ENCODE measurements at places on chromosomes 7 and 10.
A peak's percentile ranks its signal among the peaks of the same experiment; 100 is the strongest.

DNA sequence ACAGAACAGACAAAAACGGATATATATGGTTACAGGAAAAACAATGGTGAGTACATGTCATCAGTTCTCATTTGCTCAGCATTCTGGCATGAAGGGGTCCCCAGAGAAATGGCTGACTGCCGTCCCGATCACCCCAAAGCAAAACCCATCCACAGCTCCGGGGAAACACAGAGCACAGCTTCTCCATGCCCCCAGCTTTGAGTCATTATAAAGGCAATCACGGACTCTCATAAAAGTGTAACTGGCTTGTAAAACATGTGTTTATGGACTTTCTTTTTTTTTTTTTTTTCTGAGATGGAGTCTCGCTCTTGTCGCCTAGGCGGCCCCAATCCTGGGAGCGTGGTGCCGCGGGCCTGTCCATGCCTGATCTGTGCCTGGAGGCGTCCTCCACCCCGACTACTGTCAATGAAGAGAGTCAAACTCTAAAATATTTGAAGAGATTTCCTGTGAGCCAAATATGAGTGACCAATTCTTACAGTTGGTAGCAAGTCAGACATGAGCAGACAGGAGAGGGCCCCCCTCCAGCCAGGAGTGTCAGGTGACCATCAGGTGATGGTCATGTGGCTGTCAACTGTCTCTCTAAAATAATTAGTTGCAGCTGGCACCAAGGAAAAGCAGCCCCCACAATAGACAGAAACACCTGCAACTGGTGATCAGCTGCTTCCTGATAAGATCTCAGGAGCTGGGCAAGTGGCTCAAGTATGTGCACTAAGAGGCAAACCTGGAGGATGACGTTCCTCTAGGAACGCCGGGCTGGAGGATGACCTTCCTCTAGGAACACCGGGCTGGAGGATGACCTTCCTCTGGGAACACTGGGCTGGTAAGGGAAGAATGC lies 21.7 kb upstream of the NOM1 start:
- DNase-seq = no peak

DNA sequence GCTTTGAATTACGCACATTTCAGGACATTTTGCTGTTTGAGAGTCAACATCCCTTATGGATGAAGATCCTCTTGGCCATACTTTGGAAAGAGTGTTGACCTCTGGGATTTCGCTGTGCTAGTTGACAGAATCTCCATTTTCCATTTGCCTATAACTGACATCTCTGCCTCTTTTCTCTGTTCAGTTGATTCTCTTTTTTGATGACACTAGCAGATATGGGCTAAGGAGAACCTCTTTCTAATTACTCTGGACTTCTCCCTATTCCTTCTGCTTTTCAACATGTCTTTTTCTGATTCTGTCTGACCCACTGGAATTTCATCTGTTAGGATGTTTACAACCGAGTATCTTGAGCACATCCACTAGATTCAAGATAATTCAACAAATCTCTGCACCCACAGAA lies 311.5 kb downstream of the CAMK1D start:
- DNase-seq = no peak

GRCh38 chr10:71045936-71046335 lies 157.6 kb upstream of the PCBD1 start:
- DNase-seq = no peak

- no peak for DNase-seq
Measured at GRCh38 chr7:131238347-131238931, 89.2 kb upstream of the MKLN1 start.

DNA sequence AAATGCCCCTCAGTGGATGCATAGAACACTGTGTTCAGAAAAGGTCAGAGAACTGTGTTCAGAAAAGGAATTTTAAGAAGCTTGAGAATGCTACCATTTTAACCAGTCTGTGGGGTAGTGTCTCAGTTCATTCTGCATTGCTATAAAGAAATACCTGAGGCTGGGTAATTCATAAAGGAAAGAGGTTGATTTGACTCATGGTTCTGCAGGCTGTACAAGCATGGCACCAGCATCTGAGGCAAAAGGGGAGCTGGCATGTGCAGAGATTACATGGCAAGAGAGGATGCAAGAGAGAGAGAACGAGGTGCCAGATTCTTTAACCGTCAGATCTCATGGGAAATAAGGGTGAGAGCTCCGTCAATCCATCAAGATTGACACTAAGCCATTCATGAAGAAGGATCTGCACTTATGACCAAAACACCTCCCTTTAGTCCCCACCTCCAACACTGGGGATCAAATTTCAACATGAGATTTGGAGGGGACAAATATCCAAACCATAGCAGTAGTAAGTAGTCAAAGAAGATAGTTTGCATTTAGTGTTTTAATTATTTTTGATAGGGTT lies 119.8 kb downstream of the FAM107B start:
- DNase-seq = no peak

DNA sequence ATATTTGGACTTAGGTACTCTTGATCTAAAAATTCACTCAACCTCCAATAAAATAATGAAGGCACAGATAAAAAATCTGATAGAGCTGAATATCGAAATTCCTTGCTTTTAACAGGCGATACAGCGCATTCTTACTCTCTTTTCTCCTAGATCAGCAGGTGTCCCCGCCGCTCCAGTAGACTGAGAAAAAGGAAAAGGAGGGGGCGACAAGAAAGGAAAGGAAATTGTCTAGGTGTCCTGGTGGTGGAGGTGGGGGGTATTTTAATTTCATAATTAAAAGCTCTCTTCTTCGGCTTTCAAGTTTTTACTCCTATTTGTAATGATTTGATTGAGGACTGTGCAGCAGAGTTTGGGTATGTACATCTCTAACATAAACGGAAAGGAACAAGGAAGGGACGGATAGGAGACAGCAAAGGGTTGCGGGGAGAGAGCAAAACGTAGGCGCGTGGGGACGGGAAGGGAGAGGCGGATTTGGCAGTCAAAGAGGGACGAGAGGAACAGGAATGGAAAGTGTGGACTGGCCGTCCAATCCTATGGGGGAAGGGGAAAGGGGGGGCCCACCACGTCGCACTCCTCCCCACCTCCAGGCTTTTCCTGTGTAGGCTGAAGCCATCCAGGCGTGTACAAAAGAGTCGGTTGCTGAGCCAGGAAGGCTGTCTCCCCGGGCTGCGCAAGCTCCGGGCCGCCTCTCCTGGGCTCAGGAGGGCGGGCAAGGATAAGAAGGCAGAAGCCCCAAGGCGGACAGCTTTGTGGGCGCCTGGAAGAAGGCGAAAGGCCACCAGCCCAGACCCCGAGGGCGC lies 875 bp upstream of the HECTD2 start:
- DNase-seq = peak; percentile 33

- no peak for DNase-seq
Measured at GRCh38 chr10:18880530-18880929, 168.1 kb upstream of the MALRD1 start.

GRCh38 chr7:121331048-121331447 lies 2.2 kb downstream of the WNT16 start:
- DNase-seq = no peak

GRCh38 chr10:77599651-77600050 lies 38.0 kb downstream of the KCNMA1 start:
- DNase-seq = no peak

GRCh38 chr7:30347226-30348082 lies 63.1 kb downstream of the ZNRF2 start:
- no peak for DNase-seq

DNA sequence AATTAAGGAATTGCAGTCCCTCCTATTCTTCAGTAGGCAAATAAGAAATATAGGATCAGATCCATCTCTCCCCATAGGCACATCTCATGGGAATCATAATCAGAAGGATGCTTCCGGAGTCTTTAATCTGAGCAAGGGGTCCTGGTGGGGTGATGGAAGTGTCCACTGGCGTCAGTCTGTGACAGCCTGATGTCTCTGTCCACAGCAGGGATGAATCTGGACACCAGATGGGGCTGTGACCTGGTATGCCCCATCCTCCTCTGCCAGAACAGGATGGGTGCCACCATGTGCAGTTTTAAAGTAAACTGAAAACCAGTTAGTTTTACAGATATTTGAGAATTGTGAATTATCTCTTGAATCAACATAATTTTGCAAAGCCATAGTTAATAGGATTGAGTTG lies 148.7 kb downstream of the C1GALT1 start:
- no peak for DNase-seq

GRCh38 chr10:33154590-33154989 lies 179.9 kb downstream of the NRP1 start:
- no peak for DNase-seq

DNA sequence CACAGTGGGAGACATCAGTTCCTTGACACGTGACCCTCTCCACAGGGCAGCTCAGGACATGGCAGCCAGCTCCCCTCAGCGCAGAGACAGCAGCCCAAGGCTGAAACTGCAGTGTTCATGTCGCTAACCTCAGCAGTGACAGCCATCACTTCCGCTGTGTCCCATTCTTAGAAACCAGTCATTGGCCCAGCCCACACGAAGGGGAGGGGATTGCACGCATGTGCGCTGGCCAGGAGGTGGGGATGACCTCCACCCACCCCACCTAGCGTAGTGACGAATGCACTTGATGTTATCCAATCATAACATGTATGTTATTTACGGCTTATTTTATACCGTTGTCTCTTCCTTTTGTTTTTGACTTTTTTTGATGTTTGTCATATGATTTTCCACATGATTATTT lies 36.9 kb upstream of the EGFR start:
- no peak for DNase-seq

GRCh38 chr7:157596471-157596870 lies 259.7 kb downstream of the DNAJB6 start:
- no peak for DNase-seq

DNA sequence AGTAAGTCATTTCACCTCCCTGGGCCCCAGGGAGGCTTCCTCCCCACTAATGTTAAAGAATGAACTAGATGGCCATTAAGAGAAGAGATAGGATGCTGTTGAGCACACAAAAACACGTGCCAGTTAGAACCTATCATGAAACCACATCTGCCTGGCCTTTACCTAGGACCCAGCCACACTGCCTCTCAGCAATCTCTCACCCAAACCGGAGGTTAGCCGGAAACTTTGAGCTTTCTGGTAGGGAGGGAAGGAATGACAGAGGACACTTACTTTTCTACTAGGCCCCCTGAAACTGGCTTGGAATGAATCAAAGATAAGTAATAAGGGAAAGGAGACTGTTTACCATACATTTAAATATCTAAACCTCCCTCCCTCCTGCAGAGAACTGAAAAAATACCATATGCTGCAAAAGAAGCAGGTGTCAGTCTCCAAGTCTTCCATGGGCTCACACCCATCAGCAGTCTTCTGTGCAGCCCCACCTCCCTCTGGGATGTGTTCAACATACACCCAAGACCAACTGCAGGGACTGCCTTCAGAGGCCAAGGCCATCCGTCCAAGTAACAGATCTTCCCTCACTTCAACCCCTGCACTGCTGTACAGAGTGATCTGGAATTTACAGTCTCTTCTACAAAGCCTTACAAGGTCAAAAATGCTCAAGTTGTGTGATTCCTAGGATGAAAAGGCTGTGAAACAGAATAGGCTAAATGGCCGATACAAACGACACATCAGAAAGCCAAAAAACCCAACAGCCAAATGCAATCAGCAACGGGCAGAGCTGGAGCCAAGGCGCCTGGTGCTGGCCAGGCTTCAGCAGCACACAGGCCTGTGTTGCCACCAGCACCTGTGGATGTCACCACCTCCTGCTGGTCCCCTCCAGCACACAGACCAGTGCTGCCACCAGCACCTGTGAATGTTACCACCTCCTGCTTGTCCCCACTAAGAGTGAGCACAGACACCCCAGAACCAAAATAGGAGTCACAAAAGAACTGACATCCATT lies 42.4 kb downstream of the SORBS1 start:
- no peak for DNase-seq

DNA sequence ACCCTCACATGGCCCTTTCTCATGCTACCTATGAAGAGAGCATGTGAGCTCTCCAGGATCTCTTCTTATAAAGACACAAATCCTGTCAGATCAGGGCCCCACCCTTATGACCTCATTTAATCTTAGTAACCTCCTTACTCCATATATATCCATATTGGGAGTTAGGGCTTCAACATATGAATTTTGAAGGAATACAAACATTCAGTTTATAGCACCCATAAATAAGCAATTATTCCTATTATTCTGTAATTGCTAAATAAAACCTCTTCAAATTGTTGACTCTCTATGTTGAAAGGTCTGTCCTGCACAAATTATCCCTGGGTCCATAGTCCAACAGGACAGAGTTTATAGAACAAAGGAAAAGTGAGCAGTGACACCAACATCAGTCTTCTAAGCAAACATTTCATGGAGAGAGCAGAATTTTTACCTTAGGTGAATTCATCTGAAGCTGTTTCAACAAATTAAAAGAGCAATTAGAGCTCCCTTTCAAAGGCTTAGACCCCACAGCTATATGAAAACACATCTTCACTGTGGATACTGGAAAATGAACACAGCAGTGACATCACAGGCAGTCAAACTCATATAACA lies 12.2 kb downstream of the DOCK4 start:
- no peak for DNase-seq

DNA sequence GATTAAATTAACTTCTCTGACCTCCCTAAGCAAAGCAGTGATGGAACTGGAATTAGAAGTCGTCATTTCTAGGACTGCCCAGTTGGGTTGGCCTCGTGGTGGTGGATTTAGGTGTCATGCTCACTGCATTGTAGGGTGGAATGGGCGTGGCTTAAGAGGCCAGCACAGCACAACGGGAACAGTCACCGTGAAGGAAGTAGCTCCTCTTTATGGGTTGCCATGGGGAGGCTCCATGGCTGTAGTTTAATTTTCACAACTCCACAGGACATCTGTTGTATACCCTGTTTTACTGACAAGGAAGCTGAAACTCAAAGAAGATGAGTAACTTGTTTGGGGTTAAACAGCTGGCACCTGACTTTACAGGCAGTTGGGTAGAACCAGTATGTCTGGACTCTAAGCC lies 208.3 kb downstream of the CELF2 start:
- DNase-seq = no peak

DNA sequence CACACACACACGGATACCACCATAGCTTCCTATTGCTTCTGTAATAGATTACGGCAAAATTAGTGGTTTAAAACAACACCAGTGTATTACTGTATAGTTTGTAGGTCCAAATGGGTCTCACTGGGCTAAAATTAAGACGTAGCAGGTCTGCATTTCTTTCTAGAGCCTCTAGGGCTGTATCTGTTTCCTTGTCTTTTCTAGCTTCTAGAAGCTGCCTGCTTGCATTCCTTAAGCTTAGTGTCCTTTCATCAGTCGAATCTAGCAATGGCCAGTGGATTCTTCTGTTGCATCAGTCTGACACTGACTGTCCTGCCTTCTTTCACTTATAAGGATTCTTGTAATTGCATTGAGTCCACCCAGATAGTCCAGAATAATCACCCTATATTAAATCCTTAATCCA lies 882.3 kb downstream of the PCDH15 start:
- DNase-seq = no peak

DNA sequence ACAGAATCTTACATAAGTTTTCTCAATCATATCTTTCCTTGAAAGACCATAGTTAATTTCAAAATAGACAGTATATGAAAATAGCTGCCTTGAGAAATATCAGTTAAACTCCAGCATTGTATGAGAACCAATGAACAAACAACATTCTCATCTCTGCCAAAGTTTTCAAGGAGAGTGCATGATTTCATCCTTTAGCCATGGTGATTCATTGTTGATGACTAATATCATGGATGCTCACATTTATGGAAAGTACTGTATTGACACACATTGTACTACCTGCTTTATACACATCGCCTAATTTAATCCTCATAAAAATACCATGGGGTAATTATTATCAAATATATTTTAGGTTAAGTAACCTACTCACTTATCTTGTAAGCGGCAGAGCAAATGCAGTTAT lies 250.3 kb downstream of the CNTNAP2 start:
- DNase-seq = no peak

- no peak for DNase-seq
Measured at GRCh38 chr10:31768467-31768866, 160.2 kb downstream of the ARHGAP12 start.

GRCh38 chr10:18684953-18685352 lies 25.7 kb downstream of the ARL5B start:
- DNase-seq = no peak

All from NCI-H2171 (cell line).